GM19239 (cell line): ENCODE measurements at places on chromosomes 3 and 15.

GRCh38 chr3:52979190-52979983 lies 66.5 kb downstream of the SFMBT1 start:
- no peak for DNase-seq

GRCh38 chr15:100859970-100860828 lies 19.4 kb upstream of the ALDH1A3 start:
- DNase-seq = no peak

GRCh38 chr15:33016405-33017024 lies 178.0 kb downstream of the FMN1 start:
- no peak for DNase-seq

- no peak for DNase-seq
These were observed 16.7 kb upstream of the RAMAC start for GRCh38 chr15:82969353-82969752.

GRCh38 chr3:27311400-27311799 lies 57.8 kb downstream of the NEK10 start:
- no peak for DNase-seq

- DNase-seq = no peak
These were observed 121.5 kb downstream of the XXYLT1 start for GRCh38 chr3:195149292-195150030.

DNA sequence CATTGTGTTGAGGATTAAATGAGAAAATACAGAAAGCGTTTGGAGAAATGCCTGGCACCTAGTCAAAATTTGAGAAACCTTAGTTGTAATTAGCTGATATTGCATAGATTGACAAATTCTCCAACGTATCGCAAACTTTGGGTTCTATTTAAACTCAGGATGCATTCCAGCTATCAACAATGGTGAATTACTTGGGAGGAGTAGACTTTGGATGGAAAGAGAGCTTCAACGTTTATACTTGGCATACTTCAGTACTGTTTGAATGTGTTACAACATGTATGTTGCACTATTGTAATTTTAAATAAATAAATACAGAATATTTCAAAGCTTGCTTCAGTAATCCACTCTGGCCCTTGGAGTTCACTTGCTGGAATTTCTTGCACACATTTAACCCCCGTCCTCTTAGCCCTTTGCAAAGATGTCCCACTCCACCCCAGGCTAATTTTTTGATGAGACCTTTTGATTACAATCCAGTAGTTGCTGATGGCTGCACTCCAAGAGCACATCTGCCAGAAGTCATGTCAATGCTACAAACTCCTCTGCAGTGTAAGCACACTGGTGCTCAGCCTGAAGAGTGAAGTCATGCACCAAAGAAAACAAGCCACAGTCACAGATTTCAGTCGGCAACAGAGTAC lies 4.7 kb upstream of the DIS3L start:
- DNase-seq = no peak

DNA sequence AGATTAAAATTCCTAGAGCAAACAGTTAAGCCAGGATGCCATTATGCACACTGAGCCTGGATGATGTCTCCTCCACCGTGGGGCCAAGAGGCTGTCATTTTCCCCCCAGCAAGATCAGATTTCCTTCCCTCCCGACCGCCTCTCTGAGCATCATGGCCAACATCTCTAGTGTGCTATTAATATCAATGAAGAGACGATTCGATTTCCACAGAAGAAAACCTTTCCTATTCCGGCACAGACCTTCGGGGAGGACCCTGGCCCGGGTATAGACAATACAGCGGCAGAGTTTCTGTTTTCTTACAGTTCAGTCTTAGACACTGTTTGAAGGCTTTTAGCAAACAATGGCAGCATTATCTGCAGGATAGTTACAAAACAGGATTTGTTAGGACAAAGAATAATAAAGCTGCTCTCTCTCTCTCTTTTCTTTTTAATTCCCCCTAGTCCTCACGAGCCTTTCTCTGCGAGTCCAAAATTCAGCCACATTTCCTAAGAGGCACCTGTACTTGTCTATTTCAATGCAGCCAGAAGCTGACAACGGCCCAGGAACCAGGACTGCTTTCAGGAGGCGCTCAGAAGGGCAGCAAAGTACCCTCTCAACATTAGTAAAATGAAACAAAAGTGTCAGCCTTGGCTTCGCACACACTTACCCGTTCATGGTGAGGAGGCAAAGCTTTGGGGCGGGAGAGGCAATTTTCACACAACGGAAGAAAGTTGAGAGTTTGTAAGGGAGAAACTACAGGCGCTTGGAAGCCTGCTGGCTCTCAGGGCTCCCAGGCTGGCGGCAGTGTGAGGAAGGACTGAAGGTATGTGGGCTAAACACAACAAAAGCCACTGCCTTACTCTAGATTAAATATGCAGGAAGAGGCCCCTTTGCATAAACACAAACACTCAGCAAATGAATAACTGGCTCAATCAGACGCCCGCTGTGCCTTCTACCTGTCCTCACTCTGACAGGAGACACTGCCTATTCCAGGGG lies 278.0 kb downstream of the FOXP1 start:
- DNase-seq = no peak

DNA sequence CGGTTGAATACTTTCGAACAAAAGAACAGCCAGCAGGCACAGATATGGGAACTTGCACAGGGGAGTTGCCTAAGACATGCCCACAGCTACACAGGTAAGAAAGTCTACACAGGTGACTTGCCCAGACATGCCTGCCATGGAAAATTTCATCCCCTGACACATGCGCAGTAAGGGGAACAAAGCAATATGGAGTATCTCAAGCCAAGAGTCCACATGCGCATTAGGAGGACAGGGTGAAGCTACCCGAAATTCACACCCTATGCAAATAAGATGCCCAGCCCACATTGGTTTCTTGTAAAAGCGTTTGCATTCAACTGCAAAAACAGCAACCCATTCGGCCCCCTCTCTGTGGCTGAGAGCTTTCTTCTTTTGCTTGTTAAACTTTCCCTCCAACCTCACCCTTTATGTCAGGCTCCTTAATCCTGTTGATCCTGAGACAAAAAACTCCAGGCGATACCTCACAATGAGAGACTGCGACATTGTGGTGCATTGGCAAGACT lies 49.3 kb upstream of the TRPM1 start:
- DNase-seq = no peak

- no peak for DNase-seq
These were observed 41.6 kb downstream of the RAF1 start for GRCh38 chr3:12622335-12622734.

- no peak for DNase-seq
These were observed 18.0 kb upstream of the SLTM start for GRCh38 chr15:58951388-58952007.

DNA sequence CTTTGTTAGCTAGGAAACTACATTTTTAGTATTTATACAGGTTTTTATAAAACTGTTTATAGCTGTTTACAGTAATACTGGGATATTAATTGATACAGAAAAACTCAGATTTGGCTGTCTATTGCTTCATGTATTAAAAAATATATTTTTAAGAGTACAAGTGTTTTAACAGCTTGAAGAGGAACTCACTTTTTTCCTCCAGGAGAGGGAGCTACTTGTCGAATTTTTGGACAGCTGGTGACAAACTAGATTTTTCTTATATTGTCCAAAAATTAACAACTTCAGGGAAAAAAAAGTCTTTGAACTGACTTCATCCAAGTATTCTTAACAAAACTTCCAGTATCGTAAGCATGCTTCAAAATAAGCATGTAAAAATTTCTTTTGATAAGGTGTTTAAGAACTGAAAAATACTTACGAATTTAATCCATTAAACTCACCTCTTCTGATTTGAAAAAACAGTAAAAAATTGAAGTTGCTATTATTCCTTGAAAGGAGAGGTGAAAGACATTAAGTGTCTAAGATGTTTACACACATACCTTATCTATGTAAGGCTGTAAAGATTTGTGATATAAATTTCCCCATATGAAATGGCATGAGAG lies 4.0 kb downstream of the DIPK2A start:
- no peak for DNase-seq

GRCh38 chr15:70094690-70095311 lies 2.9 kb downstream of the TLE3 start:
- no peak for DNase-seq
